ENCODE measurements at places on chromosomes 4 and X.
A peak's percentile ranks its signal among the peaks of the same experiment; 100 is the strongest.

- peak; percentile 2 for DNase-seq
Measured at GRCh38 chrX:327660-328126, 9.1 kb upstream of the GTPBP6 start.

DNA sequence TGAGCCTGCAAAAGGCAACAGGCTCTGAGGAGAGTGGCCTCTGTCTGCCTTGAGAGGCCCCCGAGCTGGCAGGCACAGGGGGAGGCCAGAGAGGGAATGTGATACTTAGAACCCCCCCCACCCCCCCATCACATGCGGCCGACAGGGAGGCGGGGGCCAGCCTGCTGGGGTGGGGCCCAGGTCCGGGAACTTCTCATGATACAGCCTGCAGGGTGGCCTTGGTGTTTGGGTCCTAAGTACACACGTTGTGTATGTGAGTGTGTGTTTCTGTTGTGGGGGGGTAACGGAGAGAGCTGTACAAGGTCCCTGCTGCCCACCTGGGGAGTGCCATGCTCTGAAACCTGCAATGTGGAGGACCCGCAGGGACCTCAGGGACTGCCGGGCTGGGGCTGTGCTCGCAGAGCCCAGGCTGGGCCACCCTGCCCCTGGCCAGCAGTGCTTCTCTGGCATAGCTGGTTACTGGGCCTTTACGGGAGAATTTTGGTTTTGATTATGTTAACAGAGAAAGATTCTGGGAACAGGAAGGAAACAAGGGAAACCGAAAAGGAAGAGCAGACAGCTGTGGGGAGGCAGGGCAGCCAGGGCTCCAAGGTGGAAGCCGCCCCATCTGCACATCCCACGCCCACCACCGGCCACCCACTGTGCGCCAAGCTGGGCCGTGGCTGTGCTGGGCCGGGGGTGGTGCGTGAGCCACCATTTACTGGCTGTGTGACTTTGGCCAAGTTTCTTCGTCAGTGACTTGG lies 19.9 kb downstream of the SH3BP2 start:
- DNase-seq: no peak

- no peak for DNase-seq
Measured at GRCh38 chr4:94507708-94508107, 56.0 kb downstream of the PDLIM5 start.

DNA sequence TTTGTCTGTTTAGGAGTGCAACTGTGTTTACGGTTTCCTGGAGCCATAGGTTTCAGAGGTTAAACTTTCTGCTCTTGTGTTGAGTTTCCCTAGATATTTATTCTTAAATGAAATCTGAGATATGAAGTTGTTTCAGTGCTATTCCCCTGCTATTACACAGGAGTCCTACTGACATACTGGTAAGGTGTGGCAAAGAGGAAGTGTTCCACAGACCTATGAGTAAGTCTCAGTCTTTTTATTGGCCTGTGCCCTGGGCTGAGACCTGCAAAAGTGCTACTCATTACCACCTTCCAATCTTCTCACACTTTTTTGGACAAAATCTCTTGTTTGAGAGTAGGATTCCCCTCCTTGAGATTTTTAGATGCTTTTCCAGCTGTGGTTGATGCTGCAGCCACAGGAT lies 35.6 kb upstream of the MAGEA8 start:
- DNase-seq: no peak

- DNase-seq: no peak
Measured at GRCh38 chrX:12792711-12793110, 1.5 kb downstream of the PRPS2 start.

- no peak for DNase-seq
Measured at GRCh38 chr4:184514121-184514988, 40.0 kb upstream of the IRF2 start.

DNA sequence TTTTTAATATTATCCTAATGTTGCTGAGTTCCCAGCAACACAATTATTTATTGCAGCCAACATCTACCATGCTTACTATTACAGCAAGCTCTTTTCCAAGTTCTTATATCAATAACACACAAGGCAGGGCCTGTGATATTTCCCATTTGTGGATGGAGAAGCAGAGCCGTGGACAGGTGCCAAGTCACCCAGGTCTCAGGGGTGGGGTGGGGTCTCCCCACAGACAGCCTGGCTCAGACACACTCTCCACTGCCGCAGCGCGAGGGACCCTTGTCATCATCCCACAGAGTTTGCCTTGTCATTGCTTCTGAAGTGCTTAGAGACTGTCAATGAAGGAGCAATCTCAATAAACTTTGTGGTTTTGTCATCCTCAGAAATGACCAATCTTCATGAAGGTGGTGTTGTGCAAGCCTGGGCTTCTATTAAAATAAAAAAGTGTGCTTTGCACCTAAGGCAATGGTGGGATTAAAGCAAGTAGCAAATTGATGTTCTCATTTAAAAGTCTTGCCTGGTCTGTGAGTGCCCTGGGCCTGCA lies 76.1 kb downstream of the SORBS2 start:
- no peak for DNase-seq
